ENCODE measurements at places on chromosomes 2 and 18. TPM values are rescaled to one million over a fixed set of nuclear protein-coding genes. Genes with fewer than 3 reads are reported as not detected.
A peak's percentile ranks its signal among the peaks of the same experiment; 100 is the strongest.

SCYGR4 gene
- total RNA-seq: not detected

- H3K27me3 ChIP-seq: peaks cover 5% of the 10 kb centered on the region
- no peaks in the 10 kb centered on the region for H3K4me1 ChIP-seq
- H3K27ac ChIP-seq: no peak overlapping the region
- H3K36me3 ChIP-seq: no peaks in the 10 kb centered on the region
- H3K4me3 ChIP-seq: no peak overlapping the region
Observed at GRCh38 chr18:26639149-26639548, 90.8 kb upstream of the KCTD1 start.

DNA sequence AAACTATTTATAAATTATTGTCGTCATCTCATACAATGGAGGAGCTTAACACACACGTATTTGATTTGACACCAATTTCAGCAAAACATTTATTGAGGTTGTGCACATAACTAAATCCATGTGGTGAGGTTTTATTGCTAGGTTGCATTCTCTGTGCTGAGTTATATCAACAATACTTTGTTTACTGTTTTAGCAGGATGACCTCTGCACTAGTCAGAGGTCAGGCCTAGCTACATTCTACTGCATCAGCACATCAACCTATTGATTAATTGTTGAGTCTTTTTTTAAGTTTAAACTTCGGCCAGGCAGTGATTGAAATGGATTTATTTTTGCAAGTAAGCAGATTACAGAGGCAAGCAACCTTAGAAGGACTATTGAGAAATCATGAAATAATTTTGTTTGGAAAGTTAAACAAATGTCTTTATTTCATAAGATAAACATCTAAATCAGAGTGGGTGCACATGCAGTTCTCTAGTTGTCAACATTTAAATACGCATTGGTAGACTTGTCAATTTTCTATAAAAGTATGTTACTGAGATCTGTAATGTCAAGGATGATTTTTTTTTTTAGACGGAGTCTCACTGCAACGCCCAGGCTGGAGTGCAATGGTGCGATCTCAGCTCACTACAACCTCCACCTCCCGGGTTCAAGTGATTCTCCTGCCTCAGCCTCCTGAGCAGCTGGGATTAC, 75.2 kb upstream of the CD28 start:
- no peak overlapping the region for H3K27ac ChIP-seq
- no peaks in the 10 kb centered on the region for H3K27me3 ChIP-seq
- no peak overlapping the region for H3K4me3 ChIP-seq
- H3K4me1 ChIP-seq: peaks cover 9% of the 10 kb centered on the region

DNA sequence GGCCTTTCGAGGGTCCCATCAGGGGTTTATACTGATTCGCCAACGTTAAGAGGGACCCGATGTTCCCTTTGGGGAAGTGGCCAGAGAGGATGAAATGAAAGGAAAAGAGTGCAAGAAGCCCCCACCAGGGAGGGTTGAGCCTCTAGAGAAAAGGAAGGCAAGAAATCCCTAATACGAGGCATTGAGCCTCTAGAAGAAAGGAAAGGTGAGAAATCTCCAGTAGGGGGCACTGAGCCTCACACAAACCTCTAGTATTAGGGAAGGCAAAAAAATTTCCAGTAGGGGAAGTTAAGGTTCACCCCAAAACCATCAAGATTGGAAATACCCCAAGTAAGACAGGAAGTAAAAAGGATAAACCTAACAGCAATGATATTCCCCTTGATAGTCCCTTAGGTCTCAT, 9.8 kb upstream of the SAP130 start:
- no peak for DNase-seq
- no peak overlapping the region for H3K4me3 ChIP-seq
- H3K36me3 ChIP-seq: no peaks in the 10 kb centered on the region
- H3K27me3 ChIP-seq: peaks cover 2% of the 10 kb centered on the region

DSC2 gene
- total RNA-seq: not detected

GRCh38 chr2:178452870-178453269, 1.7 kb downstream of the PJVK start:
- peaks cover 6% of the 10 kb centered on the region for H3K4me1 ChIP-seq
- no peak for DNase-seq
- H3K36me3 ChIP-seq: peaks cover 6% of the 10 kb centered on the region
- no peak overlapping the region for H3K4me3 ChIP-seq

DNA sequence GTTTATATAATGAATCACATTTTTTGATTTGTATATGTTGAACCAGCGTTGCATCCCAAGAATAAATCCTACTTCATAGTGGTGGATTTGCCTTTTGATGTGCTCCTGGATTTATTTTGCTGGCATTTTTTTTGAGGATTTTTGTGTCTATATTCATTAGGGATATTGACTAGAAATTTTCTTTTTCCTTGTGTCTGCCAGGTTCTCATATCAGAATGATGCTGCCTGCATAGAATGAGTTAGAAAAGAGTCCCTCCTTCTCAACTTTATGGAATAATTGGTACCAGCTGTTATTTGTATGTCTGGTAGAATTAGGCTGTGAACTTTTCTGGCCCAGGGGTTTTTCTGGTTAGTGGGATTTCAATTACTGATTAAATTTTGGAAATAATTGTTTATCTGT, 457.4 kb upstream of the DSEL start:
- no peak overlapping the region for H3K4me3 ChIP-seq
- no peaks in the 10 kb centered on the region for H3K4me1 ChIP-seq
- DNase-seq: no peak
- no peak overlapping the region for H3K27ac ChIP-seq
- H3K27me3 ChIP-seq: no peaks in the 10 kb centered on the region

GRCh38 chr2:95044601-95045000, 19.1 kb downstream of the MAL start:
- peaks cover 5% of the 10 kb centered on the region for H3K27me3 ChIP-seq
- H3K4me1 ChIP-seq: peaks cover 14% of the 10 kb centered on the region
- no peaks in the 10 kb centered on the region for H3K36me3 ChIP-seq
- no peak overlapping the region for H3K4me3 ChIP-seq
- no peak for DNase-seq

DNA sequence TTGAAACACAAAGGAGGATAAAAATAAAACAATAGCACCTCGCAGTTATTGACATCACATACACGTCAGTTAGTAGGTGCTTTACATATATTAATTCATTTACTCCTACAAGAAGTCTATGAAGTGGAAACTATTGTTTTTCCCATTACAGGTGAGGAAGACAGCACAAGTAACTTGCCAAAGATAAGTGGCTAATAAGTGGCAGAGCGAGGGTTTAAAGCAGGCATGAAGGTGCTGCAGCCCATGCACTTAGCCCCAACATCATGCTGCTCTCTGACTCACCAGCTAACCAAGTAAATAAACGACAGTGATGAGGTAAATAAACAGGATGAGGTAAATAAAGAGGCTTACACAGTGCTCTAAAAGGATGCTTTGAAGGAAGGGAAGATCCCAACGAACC, 498.6 kb upstream of the ZEB2 start:
- H3K27me3 ChIP-seq: no peaks in the 10 kb centered on the region
- no peak for DNase-seq
- no peak overlapping the region for H3K27ac ChIP-seq
- H3K4me3 ChIP-seq: no peak overlapping the region
- H3K4me1 ChIP-seq: peaks cover 11% of the 10 kb centered on the region

SLC19A3 gene
- total RNA-seq: not detected

DNA sequence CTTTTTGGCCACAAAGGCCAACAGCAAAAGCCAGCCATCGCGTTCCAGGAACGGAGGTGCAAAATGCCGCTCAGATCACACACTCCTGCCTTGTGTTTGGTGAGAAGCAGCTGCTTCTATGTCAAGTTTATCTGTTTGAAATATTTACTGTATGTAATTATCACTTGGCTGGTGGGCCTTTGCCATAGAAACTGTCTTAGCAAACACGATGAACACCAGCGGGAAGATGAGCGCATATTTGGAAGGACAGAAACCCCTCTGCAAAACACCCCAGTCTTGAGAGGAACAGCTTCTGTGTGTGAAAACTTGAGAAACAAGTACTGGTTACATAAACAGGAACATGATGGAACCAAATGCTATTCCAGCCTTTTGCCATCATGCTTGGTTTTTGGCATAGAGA, 59.7 kb downstream of the SCG2 start:
- no peaks in the 10 kb centered on the region for H3K27me3 ChIP-seq
- no peak for DNase-seq
- H3K4me3 ChIP-seq: no peak overlapping the region
- H3K36me3 ChIP-seq: no peaks in the 10 kb centered on the region

LOXHD1 gene
- total RNA-seq: not detected

- H3K36me3 ChIP-seq: no peaks in the 10 kb centered on the region
- no peak overlapping the region for H3K4me3 ChIP-seq
- peaks cover 5% of the 10 kb centered on the region for H3K27me3 ChIP-seq
- H3K27ac ChIP-seq: no peak overlapping the region
- H3K4me1 ChIP-seq: no peaks in the 10 kb centered on the region
Observed at GRCh38 chr2:70960833-70961647, 17.4 kb upstream of the ANKRD53 start.

DNA sequence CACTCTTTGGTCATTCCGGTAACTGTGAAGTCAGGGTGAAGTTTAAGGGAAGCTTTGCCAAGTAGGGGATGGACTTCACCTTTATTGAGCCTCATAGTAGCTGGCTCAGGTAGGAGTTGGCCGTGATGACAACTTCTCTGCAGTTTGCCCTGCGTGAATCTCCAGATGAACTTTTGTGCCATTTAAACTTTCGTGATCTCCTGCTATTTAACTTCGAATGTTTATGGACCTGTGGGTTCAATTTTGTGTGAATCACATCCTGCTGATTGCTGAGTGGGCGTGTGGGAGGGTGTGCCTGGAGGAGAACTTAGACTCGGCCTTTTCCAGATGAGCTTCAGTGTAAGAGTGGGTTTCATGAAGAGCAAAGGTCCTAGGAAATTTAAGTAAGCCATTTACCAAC, 4.2 kb downstream of the UGT1A1 start:
- peak overlapping the region; percentile 76 for H3K27ac ChIP-seq
- no peak overlapping the region for H3K4me3 ChIP-seq
- no peaks in the 10 kb centered on the region for H3K36me3 ChIP-seq
- H3K27me3 ChIP-seq: no peaks in the 10 kb centered on the region

GRCh38 chr2:128568106-128568505, 249.4 kb upstream of the HS6ST1 start:
- no peak overlapping the region for H3K4me3 ChIP-seq
- H3K36me3 ChIP-seq: no peaks in the 10 kb centered on the region
- DNase-seq: no peak

SERPINB13 gene
- not detected for total RNA-seq

ANKRD62 gene
- not detected for total RNA-seq

DNA sequence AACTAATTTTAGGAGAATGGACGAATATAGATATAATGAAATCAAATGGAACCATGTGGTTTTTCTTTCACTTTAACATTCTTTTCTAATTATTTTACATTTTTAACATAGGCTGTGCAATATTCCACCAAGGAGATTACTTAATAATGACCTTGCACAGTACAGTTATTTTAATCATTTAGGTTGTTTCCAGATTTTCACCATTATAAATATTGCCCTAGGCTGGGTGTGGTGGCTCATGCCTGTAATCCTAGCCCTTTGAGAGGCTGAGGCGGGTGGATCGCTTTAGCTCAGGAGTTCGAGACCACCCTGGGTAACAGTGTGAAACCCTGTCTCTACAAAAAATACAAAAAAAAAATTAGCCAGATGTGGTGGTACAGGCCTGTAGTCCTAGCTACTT, 14.5 kb upstream of the DRC1 start:
- H3K27ac ChIP-seq: no peak overlapping the region
- no peaks in the 10 kb centered on the region for H3K27me3 ChIP-seq
- H3K4me1 ChIP-seq: no peaks in the 10 kb centered on the region
- H3K4me3 ChIP-seq: no peak overlapping the region

SRD5A2 gene
- total RNA-seq: not detected

CRACDL gene
- not detected for total RNA-seq

- H3K4me3 ChIP-seq: no peak overlapping the region
- H3K27me3 ChIP-seq: no peaks in the 10 kb centered on the region
- H3K4me1 ChIP-seq: peaks cover 2% of the 10 kb centered on the region
- H3K27ac ChIP-seq: no peak overlapping the region
- DNase-seq: peak; percentile 68
Observed at GRCh38 chr2:133652398-133652797, 84.1 kb upstream of the NCKAP5 start.

GRCh38 chr2:172442072-172442895, 14.9 kb downstream of the ITGA6 start:
- peak; percentile 97 for DNase-seq
- peaks cover 13% of the 10 kb centered on the region for H3K4me1 ChIP-seq
- no peaks in the 10 kb centered on the region for H3K27me3 ChIP-seq
- no peak overlapping the region for H3K27ac ChIP-seq
- no peaks in the 10 kb centered on the region for H3K36me3 ChIP-seq

- no peak overlapping the region for H3K27ac ChIP-seq
- no peak overlapping the region for H3K4me3 ChIP-seq
- DNase-seq: no peak
- no peaks in the 10 kb centered on the region for H3K36me3 ChIP-seq
- H3K4me1 ChIP-seq: no peaks in the 10 kb centered on the region
Observed at GRCh38 chr2:85827879-85828569, 60.8 kb downstream of the ST3GAL5 start.

GRCh38 chr2:7765236-7765635, 848.0 kb downstream of the RNF144A start:
- H3K27me3 ChIP-seq: no peaks in the 10 kb centered on the region
- no peak overlapping the region for H3K4me3 ChIP-seq
- no peaks in the 10 kb centered on the region for H3K4me1 ChIP-seq
- H3K36me3 ChIP-seq: no peaks in the 10 kb centered on the region
- H3K27ac ChIP-seq: no peak overlapping the region
- no peak for DNase-seq

GRCh38 chr18:10350661-10351060, 103.8 kb upstream of the APCDD1 start:
- H3K27ac ChIP-seq: no peak overlapping the region
- peaks cover 20% of the 10 kb centered on the region for H3K4me1 ChIP-seq
- no peaks in the 10 kb centered on the region for H3K27me3 ChIP-seq
- no peak overlapping the region for H3K4me3 ChIP-seq
- no peaks in the 10 kb centered on the region for H3K36me3 ChIP-seq

DNA sequence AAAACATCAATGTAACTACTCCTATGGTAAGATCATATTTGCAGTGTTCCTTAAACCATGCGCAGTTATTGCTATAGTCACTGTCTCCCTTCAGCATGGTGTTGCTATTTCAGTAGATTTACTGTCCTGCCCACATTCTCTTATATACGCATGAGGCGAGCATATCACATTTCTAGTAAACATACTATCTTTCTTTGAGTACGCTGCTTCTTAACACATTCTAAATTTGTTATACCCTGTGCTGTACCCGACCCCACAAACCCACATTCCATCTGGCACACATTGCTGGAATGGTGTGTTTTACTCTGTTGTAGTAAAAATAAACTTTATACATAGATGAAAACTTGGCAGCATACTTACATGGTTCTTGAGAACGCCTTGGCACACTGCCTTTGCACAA, 163.3 kb downstream of the QPCT start:
- peaks cover 18% of the 10 kb centered on the region for H3K4me1 ChIP-seq
- H3K4me3 ChIP-seq: no peak overlapping the region
- H3K36me3 ChIP-seq: no peaks in the 10 kb centered on the region
- H3K27ac ChIP-seq: no peak overlapping the region

GRCh38 chr2:168120730-168121129, 126.7 kb downstream of the STK39 start:
- no peaks in the 10 kb centered on the region for H3K27me3 ChIP-seq
- no peak overlapping the region for H3K4me3 ChIP-seq
- H3K4me1 ChIP-seq: peaks cover 4% of the 10 kb centered on the region
- peaks cover 14% of the 10 kb centered on the region for H3K36me3 ChIP-seq
- no peak overlapping the region for H3K27ac ChIP-seq
